ENCODE measurements at places on chromosomes 5 and 9. TPM values are rescaled to one million over a fixed set of nuclear protein-coding genes. Genes with fewer than 3 reads are reported as not detected.

Gene TRAF2
- 57.2 TPM for total RNA-seq

Gene CER1
- not detected for total RNA-seq

DNA sequence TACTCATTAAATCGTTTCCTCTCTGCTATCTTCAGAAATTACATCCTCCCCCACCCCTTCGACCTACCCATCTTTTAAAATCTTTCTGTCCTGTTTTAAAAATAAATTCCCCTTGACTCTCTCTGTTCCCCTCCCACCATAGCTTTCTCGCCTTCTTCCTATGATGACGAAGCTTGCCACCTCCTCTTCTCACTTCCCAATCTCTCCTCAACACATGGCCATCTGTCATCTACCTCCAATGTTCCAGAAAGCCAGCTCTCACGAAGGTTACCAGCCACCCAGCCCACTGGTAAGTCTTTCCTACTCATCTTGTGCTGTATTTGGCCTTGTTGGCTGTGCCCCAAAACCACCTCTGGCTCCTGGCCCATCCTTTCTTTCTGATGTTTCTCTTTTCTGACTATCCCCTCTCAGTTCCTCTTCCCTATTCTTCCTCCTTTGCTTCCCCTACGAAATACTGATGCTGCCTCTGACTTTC is 346.3 kb downstream of the ENC1 start:
- DNase-seq: no peak

DNA sequence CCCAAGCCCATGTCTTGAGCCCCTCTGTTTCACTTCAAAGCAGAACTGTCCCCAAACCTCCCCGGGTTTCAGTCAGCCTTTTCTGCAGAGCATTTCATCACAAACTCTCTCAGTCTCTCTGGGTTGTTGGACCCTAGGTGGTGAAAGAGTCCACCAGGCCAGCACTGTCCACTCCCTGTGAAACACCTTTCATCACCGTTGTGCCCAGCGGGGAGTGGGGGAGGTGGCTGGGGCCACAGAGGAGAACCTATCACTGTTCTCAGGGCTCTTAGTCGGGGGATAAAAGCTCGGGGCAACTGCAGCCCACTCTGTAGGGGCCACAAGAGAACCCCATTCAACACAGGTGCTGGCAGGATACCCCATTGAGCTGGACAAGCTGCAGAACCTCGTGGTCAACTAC is 5.4 kb upstream of the RABL6 start:
- DNase-seq: no peak

DNA sequence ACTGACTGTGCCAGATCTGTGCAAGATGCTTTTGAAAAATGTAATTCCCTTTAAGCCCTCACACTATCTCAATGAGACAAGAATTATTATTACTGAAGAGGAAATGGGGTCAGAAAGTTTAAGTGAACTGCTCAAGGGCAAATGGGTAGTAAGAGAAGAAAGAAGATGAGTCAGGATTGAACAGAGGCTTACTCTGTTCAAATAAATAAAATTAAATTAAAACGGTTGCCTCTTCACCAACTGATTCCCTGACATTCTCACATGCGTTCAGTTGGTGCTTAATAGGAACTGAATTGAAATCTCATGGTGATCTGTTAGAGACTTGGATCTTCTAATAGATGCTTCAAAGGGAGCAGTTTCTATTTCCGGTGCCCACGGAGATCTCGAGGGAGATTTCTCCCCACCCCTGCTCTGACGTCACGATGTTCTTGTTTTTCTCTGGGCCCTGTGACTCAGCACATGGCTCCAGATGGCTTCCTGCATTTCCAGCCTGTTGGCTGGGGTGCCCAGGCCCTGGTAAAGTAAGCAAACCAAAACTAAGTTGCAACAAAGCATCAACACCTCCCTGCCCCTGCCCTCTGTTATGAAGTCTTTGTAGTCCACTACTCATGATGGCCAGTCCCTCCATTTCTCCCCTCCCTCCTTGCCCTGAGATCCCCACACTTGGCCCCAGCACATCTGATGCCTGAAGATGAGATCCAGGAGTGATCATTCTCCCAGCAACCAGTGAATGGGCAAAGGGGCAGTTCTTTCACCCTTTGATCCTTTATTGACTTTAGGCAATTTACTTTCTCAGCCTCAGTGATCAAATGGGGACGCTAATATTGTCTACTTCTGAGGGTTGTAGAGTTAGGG is 106.1 kb upstream of the CPEB4 start:
- DNase-seq: peak; percentile 58

DNA sequence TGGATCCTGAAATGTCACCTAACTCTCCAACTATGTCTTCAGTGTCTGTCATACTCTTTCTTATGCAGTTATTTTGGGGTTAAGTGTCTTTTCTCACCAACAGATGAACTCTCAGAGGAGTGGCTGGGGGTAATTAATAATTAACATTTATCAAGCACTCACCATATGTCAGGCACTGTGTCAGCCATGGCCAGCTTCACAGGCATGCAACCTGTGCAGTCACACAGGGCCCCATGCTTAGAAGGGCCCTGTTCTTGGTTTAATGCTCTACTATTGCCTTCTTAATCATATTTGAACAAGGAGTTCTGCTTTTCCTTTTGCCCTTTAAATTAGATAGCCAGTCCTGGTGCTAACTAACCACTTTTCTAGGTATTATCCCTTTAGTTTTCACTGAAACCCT is 3.4 kb upstream of the GRPEL2 start:
- DNase-seq: no peak

Data from activated CD8-positive, alpha-beta T cell treated with anti-CD3 and anti-CD28 coated beads, Interleukin-2, amount 10 ng/mL, durations not matched to agents 7 days and 5 days (primary cell).